ENCODE measurements at places on chromosomes 6 and 20. TPM values are rescaled to one million over a fixed set of nuclear protein-coding genes. Genes with fewer than 3 reads are reported as not detected.

Gene POPDC3
- 1.7 TPM for total RNA-seq

- DNase-seq: peak; percentile 61
Observed at GRCh38 chr6:159151266-159151855, 17.8 kb upstream of the FNDC1 start.

DNA sequence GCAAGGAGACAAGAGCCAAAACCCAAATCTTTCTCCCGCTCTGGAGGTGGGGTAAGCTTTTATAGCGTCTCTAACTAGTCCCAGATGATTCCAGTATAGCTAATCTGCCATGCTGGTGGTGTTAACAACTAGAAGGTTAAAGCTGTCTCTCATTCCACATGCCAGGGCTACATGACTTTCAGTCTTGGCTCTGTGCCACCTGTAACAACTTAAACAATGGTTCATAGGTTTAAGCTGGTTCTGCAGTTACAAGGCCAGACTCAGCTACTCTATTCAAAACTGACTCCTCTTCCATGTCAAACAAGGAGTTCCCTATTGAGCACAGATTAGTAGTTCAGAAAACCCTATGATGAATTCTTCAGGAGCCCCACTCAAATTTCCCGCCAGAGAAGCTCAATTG lies 128.9 kb downstream of the ELOVL4 start:
- DNase-seq: peak; percentile 44

GRCh38 chr20:2729791-2730190 lies 37.2 kb downstream of the EBF4 start:
- DNase-seq: no peak

GRCh38 chr20:18738055-18738454 lies 75.5 kb upstream of the SCP2D1 start:
- no peak for DNase-seq

All from endothelial cell of umbilical vein (primary cell).